K562 (cell line): ENCODE measurements at places on chromosomes 5 and 9.

DNA sequence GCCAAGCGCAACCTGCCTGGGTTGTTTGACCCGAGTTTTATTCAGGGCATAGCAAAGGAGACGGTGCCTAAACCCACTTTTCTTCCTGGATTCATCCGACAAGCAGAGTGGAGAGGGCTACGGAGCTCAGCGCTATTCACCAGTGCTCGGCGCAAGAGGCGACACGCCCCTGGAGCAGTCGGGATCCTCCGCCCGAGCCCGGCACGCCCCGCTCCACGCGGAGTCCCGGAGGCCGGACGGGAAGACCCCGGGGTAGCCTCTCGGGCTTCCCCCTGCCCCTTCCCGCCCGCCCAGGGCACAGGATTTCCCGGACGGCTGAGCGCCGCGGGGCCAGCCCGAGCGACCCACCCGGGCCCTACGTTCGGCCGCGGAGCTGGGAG is 427 bp downstream of the SERINC5 start:
- DNase-seq = peak; percentile 66

- DNase-seq = no peak
Observed at GRCh38 chr5:149188383-149188782, 47.1 kb downstream of the ABLIM3 start.

DNA sequence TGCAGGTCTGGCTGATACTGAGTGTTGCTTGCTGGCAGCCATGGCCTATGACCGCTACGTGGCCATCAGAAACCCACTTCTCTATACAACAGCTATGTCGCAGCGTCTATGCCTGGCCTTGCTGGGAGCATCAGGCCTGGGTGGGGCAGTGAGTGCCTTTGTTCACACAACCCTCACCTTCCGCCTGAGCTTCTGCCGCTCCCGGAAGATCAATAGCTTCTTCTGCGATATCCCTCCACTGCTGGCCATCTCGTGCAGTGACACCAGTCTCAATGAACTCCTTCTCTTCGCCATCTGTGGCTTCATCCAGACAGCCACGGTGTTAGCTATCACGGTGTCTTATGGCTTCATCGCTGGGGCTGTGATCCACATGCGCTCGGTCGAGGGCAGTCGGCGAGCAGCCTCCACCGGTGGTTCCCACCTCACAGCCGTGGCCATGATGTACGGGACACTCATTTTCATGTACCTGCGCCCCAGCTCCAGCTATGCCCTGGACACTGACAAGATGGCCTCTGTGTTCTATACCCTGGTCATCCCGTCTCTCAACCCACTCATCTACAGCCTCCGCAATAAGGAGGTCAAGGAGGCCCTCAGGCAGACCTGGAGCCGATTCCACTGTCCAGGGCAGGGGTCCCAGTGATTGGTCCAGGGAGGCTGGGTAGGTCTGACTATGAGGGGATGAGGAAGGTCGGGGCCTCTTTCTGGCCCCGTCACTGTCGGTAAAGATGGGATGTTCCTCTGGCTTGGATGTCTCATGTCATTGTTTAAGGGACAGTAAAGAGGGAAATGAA is 718 bp downstream of the OR5C1 start:
- no peak for DNase-seq

GRCh38 chr5:26553079-26553478 is 485.3 kb downstream of the CDH9 start:
- no peak for DNase-seq

- no peak for DNase-seq
Observed at GRCh38 chr5:172692451-172692850, 51.4 kb downstream of the NEURL1B start.
